IPS DF 19.7 (cell line): ENCODE measurements at places on chromosomes 7 and 10.
A peak's percentile ranks its signal among the peaks of the same experiment; 100 is the strongest.

GRCh38 chr7:43148161-43148731, 35.8 kb downstream of the HECW1 start:
- DNase-seq: no peak

GRCh38 chr10:30974355-30974754, 57.3 kb downstream of the ZNF438 start:
- DNase-seq: no peak

DNA sequence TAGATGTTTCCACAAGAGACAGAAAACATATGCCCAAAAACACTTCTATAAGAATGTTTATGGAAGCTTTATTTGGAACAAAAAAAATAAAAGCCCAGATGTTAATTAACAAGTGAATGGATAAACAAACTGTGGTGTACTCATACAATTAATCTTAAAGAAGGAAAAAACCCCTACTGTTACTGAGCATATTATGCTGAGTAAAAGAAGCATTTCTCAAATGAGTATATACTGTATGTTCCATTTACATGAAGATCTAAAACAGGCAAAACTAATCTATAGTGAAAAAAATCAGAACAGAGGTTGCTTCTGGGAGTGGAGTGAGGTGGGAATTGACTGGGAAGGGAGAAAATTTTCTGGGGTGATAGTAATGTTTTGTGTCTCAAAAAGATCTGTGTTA, 15.5 kb upstream of the ANK3 start:
- no peak for DNase-seq

DNA sequence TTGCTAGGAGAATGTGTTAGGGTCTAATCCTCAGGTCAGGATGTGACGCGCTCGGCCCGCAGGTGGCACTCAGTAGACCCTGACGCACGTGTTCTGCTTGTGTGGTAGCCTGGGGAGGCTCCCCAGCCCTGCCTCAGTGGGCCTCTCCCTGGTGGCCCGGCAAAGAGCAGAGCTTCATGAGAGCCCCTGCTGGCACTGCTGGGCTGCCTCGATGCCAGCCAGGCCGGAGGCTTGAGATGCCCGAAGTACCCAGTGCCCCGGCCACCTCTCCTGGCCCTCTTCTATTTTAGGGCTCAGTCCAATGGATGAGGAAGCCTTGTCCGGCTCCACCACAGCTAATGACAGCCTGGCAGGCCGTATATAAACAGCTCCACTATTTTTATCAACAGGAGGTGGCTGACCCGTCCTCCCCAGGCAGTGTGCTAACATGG, 42.0 kb downstream of the PRF1 start:
- DNase-seq: no peak

GRCh38 chr7:146772601-146773000, 656.0 kb downstream of the CNTNAP2 start:
- no peak for DNase-seq

DNA sequence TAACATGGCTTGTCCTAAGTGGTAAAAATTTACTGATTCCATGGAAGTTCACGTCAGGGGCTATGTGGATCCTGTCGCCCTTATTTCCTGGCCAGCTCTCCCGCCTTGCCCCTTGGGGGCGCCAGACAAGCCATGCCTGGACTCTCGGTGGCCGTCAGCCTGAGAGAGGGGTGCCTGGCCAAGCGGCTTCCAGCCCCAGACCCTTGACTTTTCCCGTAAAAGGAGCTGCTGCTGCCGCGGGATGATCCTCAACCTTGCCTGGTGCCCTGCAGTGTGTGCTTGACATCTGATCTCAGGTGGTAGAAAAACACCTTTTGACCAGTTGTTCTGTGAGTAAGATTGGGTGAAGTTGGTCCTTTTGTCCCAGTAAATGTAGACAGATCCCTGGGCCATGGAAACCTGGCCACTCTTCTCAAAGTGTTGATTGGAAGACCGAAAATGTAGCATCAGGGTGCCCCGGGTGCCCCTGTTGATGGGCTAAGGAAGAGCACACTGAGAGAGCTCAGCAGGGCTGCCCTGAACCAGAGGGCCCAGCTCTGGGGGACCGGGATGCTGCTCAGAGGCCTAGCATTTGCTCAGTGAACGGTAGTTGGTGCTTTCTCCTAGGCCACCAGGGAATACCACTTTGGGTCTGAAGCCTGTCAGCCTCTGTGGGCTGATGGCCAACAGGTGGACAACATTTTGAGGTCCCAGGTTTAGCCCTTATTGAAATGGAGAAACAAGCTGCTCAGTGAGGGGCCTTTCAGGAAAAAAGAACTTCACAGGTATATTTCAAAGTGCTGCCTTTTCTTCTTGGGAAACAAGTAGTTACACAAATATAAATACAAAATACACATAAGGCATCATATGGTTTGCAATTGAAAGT, 162.5 kb downstream of the LRMDA start:
- DNase-seq: no peak

DNA sequence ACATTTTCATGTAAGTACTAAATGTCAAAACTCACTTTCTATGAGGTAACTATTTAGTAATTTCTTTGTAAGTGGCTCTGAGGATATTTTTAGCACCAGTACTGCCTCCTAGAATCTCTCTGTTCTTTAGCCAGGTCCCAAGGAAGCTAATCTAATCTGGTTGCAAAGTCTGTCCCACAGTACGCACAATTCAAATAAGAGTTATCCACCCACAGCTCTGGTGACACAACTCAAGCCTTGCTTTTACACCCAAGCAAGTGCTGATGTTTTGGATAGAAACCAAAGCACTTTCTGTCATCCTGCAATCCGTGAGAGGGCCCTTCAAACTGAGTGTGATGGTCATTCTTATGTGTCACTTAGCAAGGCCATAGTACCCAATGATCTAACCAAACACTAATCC, 14.5 kb downstream of the GIMAP5 start:
- DNase-seq: no peak

GRCh38 chr7:1025743-1026581, 18.4 kb upstream of the GPR146 start:
- DNase-seq: no peak

DNA sequence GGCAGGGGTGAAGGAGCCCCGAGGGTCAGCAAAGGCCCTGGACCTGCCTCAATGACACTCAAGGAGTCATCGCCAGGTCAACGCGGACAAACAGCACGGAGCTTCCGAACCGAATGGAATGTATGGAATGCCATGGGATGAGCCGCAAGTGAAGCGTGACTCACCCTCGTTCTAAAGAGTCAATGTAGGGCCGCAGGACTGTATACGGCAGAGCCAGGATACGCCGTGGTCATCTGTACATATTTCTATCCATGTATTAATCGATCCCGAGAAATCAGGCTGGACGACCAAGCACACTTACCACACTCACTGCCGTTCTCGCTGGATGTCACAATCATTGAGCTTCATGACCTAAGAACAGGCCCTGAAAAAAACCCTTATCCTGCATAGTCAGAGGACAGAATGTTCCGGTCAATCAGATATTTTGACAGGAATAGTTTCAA, 4.3 kb downstream of the SNX8 start:
- DNase-seq: peak; percentile 75

GRCh38 chr7:131861620-131862346, 305.4 kb upstream of the PODXL start:
- DNase-seq: no peak

GRCh38 chr7:52017802-52018679, 701.4 kb upstream of the COBL start:
- peak; percentile 85 for DNase-seq

GRCh38 chr7:47119261-47119865, 462.5 kb downstream of the TNS3 start:
- DNase-seq: no peak

DNA sequence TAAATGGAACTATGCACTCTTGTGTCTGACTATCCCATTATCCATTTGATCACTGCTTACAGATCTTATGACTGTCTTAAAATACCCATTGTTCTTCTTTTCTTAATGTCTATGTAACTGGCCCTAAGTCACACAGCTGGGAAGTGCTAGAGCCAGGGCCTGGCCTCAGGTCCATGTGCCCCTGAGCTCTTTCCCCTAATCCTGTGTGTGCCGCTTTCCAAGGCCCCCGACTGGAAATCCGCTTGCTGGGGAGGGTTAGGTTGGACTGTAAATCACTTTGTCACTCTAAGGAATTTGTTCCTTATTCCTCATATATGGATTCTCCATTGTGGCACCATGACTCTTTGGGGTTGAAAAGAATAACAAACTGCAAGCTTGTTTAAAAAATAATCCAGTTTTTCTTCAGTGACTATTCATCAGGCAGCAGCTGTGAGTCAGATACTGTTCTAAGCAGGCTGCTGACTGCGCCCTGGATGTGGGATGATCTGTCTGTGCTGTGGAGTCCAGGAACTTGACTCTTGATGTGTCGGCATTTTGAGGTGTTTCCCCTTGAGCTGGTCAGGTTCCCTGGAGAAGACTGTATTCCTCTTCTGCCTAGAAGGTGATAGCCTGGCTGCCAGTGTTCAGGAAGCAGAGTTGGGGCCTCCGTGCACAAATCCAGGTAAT, 236.3 kb downstream of the SDK1 start:
- DNase-seq: no peak

GRCh38 chr7:118452128-118452527, 227.6 kb downstream of the ANKRD7 start:
- DNase-seq: no peak

- no peak for DNase-seq
Measured at GRCh38 chr7:2598154-2598823, 33.5 kb upstream of the TTYH3 start.

GRCh38 chr10:58393317-58393716, 8.1 kb downstream of the TFAM start:
- no peak for DNase-seq

- no peak for DNase-seq
Measured at GRCh38 chr10:74418285-74418872, 267.4 kb downstream of the ADK start.

- no peak for DNase-seq
Measured at GRCh38 chr7:4641667-4642467, 40.2 kb upstream of the FOXK1 start.
